ENCODE measurements at places on chromosomes 16 and 17.

- DNase-seq: no peak
These were observed 117.4 kb downstream of the HIC1 start for GRCh38 chr17:2172077-2172851.

- peak; percentile 55 for DNase-seq
These were observed at the start of gene THRA for GRCh38 chr17:40062329-40063186. Gene THRA (plus strand): TSS chr17:40062965. CDS start chr17:40074489, 11,524 bp downstream.

GRCh38 chr17:48825446-48826381 is 5.1 kb upstream of the CALCOCO2 start:
- no peak for DNase-seq

DNA sequence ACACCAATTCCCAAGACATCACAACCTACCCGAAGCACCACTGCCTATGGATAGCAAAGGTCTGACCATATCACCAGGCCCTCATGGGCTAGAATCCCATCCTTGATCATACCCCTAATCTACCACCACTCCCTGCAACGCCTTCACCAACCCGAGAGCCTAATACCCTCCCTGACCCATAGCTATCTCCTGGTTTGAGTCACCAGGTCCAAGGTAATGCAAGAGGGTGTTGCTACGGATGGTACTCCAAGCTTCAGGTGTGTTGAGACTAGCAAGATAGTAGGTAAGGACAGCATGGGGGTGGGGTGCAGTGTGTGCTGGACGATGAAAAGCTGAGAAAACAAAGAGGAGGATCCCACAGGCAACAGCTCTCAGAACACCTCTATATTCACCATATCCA is 258.0 kb downstream of the ZFHX3 start:
- no peak for DNase-seq

GRCh38 chr17:39116224-39116623 is 35.2 kb downstream of the PLXDC1 start:
- no peak for DNase-seq

GRCh38 chr16:11412175-11412904 is 67.1 kb downstream of the RMI2 start:
- DNase-seq: no peak

GRCh38 chr17:58534901-58535421 is 20.5 kb upstream of the MTMR4 start:
- no peak for DNase-seq

DNA sequence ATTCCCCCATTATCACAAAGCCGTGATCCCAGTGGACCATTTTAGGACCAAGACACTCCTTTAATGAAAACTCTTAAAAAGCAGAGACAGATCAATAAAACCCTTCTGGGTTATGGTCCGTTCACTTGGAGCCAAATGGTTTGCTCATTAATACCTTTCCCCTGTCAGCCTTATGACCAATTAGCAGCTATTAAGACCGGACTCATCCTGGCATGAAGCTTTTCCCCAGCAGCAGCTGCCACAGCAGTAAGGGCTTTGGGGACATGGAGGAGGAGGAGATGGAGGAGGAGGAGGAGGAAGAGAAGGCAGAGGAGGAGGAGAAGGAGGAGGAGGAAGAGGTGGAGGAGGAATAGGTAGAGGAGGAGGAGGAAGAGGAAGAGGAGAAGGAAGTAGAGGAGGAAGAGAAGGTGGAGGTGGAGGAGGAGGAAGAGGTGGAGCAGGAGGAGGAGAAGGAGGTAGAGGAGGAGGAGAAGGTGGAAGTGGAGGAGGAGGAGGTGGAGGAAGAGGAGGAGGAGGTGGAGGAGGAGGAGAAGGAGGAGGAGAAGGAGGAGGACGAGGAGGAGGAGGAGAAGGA is 50.1 kb upstream of the IRX3 start:
- DNase-seq: no peak

GRCh38 chr16:27918755-27919154 is 144.8 kb downstream of the GSG1L start:
- no peak for DNase-seq

DNA sequence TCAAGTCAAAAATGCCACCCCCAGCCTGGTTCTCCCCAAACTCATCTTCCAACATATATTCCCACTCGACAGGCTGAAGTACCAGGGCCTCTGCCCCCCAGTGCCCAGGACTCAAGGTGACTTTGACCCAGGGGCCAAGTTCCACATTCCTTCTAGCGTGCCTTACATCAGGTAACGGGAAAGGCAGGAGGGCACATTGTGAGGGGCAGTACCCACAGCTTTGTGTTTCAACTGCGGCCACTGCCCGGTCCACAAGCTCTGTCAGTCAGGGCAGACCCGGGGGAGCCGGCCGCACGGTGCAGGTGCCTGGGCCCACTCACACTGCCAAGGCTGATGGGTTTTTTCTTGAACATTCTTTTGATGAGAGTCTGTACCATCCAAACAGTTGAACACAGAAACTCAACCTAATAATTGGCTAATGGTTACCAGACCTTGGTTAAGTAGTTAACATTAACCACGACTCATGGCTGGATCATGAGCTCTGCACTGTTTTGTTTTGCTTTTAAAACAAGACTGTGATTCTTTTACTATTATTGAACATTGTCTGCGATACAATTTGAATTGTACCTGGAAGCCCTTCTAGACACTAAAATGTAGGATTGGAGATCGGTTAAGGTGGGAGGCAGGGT is 17.6 kb downstream of the ACE start:
- DNase-seq: no peak

DNA sequence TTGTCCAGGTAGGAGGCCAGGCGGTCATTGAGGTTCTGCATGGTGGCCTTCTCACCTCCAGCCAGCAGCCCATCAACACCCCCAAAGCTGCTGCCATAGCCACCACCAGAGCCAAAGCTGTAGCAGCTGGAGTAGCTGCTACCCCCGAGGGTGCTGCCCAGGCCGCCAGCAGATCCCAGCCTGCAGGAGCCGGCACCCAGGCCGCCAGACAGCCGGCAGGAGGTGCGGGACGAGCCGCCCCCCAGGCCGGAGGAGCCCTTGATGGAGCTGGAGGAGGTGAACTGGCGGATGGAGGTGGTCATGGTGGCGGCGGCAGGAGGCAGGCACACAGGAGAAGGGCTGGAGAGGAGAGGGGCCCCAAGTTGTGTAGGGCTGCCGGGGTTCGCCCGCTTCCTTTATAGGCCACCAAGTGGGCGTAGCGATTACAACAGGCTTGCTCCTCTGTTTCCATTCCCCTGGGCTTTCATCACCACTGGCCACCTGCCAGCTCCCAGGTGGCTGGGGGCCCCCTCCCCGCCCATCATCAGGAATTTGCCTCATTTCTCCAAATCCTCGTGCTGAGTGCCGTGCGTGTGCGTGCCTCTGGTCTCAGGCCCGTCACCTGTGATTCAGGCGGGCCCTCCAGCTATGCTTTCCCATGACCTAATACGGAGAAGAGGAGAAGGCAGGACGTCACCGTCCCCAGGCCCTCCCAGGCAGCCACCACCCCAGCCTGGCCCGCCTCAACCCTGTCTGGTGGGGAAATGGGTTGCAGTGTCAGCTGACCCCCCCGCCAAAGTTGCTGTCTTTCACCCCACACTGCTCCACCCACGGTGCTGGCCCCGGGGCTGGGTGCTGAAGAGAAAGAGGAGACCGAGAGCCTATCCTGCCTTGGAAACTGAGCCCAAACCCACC is at the start of gene KRT17:
Gene KRT17 (minus strand): TSS at position 368 of the 894 bp plus-strand sequence. CDS start 66 bp downstream, at position 302.
- no peak for DNase-seq

- no peak for DNase-seq
These were observed 4.1 kb downstream of the KRT10 start for GRCh38 chr17:40818343-40818732.

DNA sequence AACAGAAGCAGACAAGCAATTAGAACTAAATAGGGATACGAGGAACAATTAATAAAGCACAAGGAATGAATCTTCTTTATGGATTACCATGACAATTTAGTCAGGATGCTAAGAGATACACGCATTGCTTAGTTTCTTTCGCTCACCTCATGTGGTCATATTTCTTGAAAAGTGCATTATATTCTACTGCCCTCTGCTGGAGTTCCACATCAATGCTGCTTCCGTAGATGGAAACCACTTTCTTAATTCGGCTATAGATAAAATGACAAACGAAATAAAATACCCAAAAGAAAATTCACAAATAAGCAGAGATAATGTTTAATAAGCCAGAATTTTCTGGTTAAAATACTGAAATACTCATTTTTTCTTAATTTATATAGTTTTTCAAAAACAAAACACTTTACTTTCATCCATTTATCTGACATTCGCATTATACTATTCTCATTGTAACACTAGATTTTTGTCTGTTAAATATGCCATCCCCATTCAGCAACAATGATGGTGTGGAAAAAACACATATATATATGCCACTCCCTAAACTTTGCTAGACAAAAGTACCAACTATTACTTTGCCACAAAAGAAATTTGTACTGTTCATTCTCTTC is 22.0 kb upstream of the PHLPP2 start:
- DNase-seq: no peak

DNA sequence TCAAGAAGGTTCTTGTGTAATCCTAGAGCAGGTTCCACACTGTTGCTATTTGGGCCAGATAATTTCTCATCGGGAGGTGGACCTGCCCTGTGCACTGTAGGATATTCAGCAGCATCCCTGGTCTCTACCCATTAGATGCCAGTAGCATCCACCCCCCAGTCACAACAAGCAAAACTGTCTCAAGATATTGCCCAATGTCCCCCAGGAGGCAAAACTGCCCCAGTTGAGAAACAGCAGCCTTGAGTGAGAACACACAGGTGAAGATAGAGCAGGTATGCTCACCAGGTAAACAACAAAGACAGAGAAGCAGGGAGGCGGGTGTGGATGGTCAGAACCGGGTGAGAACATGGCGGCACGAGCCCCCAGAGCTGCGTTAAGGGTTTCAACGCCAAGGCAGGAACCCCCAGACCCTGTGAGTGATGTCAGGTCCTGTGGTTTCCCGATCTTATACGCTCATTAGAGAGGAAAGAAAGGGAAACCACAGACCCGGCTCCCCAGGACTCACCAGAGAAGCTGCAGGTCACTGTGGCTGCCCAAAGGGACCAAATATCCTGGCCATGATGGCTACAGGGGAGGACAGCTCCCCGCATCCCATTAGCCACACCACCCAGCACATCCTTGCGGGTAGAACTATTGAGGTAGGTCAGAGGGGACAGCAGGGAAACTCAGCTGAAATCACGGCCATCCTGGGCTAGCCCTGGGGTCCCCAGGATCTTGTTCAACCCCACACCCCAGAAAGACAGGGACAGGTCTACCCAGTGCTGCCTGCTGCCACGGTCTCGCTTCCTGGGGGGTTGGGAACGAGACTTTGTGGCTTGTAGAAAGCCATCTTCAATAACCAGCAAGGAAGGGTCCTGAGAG is 21.2 kb downstream of the CDC42EP4 start:
- no peak for DNase-seq

GRCh38 chr17:32590974-32591373 is 104.2 kb downstream of the CDK5R1 start:
- DNase-seq: no peak

DNA sequence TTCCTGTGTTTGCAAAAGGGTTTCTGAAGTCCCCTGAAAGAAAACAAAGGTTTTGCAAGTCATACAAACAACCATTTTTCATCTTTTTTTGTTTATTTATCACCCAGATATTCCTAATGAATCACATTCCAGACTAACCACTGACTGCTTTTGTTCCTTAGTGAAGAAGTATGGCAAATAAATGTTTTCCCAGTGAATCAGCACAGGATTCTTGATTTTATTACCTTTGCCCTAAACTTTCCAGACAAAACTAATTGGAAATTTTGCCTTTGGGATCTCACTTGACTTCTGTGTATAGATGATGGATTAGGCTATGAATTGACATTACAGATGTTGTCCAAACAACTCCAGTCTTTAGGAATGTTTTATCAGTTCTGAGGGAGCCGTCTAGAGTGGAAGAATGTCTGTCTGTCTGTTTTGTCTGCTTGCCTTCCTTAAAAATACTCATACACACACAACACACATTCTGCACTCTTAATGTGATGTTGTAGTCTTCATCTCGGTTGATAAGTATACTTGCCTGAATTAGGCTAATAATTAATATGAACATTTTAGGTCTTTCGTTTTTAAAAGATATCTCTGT is 48.9 kb downstream of the VMP1 start:
- DNase-seq: no peak

DNA sequence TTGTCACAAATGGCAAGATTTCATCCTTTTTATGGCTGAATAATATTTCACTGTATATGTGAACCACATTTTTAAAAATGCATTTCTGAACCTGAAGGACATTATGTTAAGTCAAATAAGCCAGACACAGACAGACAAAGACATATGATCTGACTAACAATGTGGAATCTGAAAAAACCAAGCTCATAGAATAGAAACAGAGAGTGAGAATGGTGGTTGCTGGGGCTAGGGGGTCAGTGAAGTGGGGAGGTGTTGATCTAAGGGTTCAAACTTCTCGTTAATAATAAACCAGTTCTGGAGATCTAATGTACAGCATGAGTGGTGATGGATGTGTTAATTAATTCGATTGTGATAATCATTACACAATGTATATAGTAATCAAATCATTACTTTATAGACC is 475.1 kb downstream of the WWOX start:
- DNase-seq: no peak

GRCh38 chr16:3578610-3579551 is 1.7 kb upstream of the NLRC3 start:
- peak; percentile 65 for DNase-seq

DNA sequence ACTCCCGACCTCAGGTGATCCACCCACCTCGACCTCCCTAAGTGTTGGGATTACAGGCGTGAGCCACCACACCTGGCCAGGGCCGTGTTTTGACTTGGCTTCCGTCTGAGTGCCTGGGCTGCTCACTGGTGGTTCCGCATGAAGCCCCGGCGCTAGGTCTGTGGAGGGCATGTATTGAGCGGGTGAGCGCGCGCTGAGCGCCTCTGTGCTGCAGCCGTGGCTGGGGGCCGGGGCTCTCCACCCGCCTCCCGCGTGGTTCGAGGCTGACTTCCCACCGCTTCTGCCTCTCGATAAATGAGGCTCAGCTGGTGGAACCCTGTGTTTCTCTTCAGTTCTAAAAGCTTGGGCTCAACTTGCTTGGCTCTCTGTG is 38.9 kb upstream of the ATP2A3 start:
- no peak for DNase-seq

- DNase-seq: no peak
These were observed 18.9 kb downstream of the DNAJA2 start for GRCh38 chr16:46954562-46954961.

- DNase-seq: no peak
These were observed 390 bp downstream of the SEZ6L2 start for GRCh38 chr16:29898804-29899515.

- no peak for DNase-seq
These were observed 109.5 kb downstream of the CDH8 start for GRCh38 chr16:61926766-61927165.

DNA sequence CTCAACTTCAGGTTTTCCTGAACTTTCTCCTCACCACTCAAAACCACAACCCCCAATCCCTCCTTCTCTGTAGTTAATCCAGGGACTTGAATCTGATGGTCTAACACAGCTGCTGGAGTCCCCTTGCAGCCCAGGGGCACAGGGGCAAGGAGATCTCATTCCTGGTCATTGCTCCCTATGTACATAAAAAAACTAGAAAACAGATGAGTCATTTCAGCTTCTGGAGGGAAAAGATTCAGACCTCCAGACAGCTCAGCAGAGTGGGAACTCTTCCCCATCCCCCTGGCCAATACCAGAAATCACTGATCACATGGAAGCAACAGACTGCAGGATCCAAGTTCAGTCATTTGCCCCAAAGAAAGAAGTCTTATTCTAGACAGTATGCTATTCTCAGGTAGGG is 62.1 kb downstream of the DYNLRB2 start:
- no peak for DNase-seq
